ENCODE measurements at places on chromosomes 4 and X.

GRCh38 chr4:25351777-25352416 is 25.2 kb upstream of the ANAPC4 start:
- no peak for DNase-seq

GRCh38 chr4:105858466-105859040 is 36.7 kb upstream of the NPNT start:
- DNase-seq = no peak

DNA sequence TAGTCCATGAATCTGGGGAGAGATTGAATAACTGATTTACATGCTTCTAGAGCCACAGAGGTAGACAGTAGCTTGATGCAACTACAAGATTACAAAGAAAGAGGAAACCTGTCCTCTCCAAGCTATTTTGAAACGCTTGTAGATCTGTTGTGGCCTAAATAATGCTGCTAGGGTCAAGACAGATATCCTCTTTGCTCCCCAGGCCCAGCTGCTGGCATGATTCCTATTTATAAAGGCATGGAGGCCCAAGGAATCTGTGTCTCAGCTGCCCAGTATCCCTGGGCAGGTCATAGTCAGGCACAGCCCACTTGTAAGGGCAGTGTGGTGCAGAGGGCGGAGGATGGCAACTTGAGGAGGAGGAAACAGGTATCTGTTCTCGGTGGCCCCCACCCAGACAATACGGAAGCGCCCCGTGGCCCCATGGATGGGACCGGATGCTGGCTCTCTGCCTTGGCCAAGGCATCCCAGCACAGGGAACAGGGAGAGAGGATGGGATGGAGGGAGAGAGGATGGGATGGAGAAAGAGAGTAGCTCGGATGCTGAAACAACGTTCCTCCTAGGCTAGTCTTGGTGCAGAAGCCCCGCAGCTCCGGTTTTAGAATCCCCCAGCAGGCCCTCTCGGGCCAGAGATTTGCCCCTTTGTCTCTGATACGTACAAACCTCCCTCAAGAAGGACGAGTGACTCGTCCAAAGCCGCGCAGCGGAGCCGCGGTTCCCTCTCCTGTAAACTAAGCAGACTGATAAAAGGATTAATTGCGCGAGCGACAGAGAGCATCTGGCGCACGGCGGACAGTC is 767 bp upstream of the SMIM20 start:
- no peak for DNase-seq

DNA sequence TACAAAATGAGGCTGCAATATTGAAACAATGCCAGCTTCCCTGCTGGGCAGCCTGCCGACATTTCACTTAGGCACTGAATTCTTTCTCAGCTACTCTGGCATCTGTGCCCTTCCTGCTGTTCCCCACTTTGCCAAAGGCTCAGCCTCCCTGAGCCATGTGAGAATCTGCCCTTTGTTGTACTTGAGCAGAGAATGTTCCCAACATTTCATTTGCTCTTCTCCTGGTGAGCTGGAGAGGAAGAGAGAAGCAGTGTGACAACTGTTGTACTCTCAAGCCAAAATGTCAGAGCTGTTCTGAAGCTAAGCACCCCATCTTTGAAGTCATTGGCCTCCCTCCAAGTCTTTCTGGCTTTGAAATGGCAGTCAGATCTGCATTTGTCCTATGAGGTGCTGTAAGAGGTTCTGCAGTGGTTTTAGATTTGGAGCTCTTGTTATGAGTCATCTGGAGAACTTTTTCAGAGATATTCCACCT is 32.5 kb downstream of the LANCL3 start:
- DNase-seq = no peak

GRCh38 chrX:130330706-130331105 is 9.0 kb upstream of the SLC25A14 start:
- DNase-seq = no peak

DNA sequence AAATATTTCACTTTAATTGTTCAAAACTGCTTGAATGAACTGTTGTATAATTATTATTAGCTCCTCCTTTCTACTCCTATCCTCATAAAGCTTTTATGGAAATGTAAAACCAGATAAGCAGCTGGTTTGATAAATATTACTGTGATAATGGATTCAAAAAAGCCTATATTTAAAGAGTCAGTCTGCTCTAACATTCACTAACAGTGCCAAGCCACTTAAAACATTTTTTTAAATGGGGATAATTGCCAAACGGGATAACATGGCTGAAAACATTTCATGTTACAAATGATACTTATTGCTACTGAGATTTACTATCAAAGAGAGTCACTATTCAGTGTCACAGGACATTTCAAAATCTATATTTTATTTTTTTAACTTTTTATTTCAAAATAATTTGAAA is 17.4 kb downstream of the ARHGAP24 start:
- DNase-seq = no peak

GRCh38 chr4:138248058-138248457 is 5.9 kb upstream of the SLC7A11 start:
- DNase-seq = no peak

GRCh38 chrX:18146954-18147353 is 73.7 kb downstream of the BEND2 start:
- no peak for DNase-seq

Data from omental fat pad (tissue), 4 donors.